ENCODE measurements at places on chromosomes 6 and 20.

DNA sequence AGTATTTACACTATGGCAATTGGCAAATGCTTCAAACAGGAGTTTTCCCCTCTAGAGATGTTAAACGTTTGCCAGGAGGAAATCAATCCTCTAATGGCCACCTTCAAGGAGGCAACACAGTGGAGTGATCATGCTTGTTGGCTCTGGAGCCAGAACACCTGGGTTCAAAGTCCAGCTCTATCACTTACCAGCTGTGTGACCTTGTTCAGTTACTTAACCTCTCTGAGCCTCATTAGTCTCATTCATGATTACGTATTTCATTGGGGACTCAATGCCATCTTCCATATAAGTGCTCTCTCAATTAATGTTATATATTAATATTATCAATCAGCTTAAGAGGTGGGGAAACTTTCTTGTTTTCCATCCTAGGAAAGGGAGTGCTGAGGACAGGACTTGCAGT lies 26.1 kb downstream of the SLC52A3 start:
- no peak for DNase-seq

DNA sequence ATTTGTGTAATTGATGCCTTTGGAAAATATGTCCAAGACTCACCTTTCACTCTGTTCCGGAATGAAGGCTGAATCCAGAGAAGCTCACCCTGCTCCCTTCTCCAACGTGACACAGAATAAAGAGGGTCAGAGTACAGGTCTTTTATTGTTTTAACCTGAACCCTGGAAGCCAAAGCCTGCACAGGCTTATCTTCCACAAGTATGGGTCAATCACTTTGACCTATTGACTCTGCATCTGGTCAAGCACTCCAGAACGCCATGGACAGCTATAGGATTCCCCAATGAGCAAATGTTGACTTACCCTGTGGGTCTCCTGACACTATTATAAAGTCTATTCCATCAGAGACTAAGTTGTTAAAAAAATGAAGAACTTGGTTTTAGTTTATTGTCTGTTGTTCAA lies 158.4 kb upstream of the MYLIP start:
- no peak for DNase-seq

DNA sequence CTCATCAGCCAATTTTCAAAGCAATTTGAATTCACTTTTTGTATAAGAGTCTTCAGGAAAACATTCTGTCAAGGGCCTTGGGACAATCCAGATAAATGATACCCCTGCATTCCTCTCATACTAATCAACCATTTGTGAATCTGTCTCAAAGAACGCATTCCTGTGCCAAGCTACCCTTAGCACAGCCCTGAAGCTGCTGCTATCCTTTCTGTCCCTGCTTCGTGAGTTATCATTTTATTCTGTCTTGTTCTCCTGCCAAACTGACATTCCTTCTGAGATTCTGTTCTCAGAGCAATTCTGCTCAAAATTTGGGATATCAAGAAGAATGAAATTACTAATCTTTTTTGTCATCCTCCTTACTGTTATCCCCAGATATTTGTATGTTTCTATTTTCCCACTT lies 213.9 kb upstream of the STXBP5 start:
- no peak for DNase-seq

- DNase-seq, result no peak
Observed at GRCh38 chr6:164996838-164997237, 312.6 kb downstream of the C6orf118 start.

- DNase-seq, result no peak
Observed at GRCh38 chr20:19947611-19948264, 69.4 kb upstream of the NAA20 start.

- DNase-seq, result no peak
Observed at GRCh38 chr6:147283460-147283859, 79.2 kb downstream of the STXBP5 start.
